ENCODE measurements at places on chromosomes 5 and 9.

- peak; percentile 32 for DNase-seq
These were observed 69.4 kb upstream of the COL5A1 start for GRCh38 chr9:134571946-134572917.

DNA sequence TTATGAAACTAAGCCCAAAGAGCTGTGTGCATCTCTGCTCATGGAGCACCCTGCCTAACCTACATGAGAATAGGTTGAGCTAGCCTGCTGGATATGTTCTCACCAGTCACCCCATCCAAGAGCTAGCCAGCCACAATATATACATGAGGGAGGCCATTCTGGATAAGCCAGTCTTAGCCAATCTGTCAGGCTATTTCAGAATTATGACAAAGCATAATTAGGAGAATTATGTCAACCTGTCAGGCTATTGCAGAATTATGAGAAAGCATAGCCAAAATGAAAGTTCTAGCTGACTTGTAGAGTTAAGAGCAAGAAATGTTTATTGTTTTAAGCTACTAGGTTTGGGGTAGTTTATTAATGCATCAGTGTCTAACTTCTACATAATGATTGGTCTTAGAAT, 189.8 kb downstream of the WDR70 start:
- no peak for DNase-seq

DNA sequence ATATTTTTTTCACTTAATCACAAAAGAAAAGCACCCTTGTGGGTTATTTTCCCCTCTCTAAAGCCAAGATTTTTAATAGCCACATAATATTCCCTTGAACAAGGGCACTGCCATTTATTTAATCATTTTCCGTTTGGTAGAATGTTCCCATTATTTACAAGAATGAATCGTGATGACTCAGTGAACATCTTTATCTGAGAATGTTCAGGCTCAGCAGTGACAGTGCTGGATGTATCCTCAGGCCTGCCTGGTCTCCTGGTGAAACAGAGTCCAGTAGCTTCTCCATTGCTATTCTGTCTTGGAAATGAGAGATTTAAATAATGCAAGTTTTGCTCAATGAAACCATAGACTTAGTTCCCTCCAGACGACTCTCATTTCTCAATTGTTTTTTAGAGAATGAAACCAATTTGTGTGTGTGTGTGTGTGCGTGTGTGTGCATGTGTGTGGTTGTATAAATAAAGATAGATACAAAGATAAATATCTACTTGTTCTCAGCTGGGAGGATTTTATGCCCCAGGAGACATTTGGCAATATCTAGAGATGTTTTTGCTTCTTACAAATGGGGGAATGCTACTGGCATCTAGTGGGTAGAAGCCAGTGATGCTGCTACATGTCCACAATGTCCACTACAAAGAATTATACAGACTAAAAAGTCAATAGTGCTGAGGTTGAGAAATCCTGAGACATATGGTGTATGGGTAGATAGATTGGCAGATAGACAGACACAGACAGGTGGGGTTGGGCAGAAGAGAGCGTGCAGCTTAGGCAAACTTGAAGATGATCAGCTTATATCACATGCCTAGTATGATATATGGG, 55.0 kb downstream of the PAPPA start:
- no peak for DNase-seq

- peak; percentile 61 for DNase-seq
These were observed 177.6 kb upstream of the SMARCA2 start for GRCh38 chr9:1837453-1838084.
